ENCODE measurements at places on chromosomes 6 and 20.
A peak's percentile ranks its signal among the peaks of the same experiment; 100 is the strongest.

GRCh38 chr20:38135651-38136420 lies 29.2 kb downstream of the TGM2 start:
- DNase-seq: peak; percentile 40

GRCh38 chr20:62282877-62283503 lies 19.8 kb upstream of the ADRM1 start:
- DNase-seq: no peak

- DNase-seq: no peak
Measured at GRCh38 chr6:117028256-117028655, 151.2 kb downstream of the RFX6 start.

DNA sequence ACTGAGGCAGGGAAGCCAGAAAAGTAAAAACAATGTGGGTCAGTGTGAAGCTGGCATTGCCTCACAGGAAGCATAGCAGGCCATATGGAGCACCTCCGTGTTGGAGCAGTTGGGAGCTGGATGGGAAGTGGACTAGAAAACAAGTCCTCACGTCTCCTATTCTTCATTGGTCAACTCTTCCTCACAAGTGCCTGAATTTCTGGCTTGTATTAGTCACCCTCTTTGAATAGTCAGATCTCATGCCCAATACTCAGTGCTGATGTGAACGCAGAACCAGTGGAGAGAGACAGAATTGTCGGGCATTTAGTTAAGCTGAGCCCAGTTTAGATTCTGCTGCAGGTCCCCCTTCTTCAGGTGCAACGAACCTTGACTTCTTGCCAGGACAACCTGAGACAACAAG lies 22.3 kb upstream of the RSPO3 start:
- DNase-seq: no peak

DNA sequence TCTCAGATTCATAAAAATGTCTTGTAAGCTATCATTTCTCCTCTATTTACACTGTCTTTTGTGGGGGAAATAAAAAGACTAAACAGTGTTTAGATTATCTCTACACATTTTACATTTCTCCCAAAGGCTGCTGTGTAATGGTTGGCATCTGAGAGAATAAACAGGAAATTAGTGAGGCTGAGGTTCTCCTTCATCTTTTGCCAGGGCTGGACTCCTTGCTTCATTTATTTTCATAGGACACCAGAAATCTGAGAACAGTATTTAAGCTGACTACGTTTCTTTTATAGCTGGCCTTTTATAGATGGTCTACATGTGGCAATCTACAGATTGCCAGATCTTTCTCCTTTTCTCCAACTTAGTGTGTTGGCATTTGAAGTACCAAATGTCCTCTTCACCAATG lies 41.5 kb downstream of the PLCB4 start:
- DNase-seq: no peak

GRCh38 chr6:97282238-97282725 lies 734 bp downstream of the MMS22L start:
- DNase-seq: no peak

GRCh38 chr6:150617496-150618460 lies 18.1 kb downstream of the PLEKHG1 start:
- no peak for DNase-seq

DNA sequence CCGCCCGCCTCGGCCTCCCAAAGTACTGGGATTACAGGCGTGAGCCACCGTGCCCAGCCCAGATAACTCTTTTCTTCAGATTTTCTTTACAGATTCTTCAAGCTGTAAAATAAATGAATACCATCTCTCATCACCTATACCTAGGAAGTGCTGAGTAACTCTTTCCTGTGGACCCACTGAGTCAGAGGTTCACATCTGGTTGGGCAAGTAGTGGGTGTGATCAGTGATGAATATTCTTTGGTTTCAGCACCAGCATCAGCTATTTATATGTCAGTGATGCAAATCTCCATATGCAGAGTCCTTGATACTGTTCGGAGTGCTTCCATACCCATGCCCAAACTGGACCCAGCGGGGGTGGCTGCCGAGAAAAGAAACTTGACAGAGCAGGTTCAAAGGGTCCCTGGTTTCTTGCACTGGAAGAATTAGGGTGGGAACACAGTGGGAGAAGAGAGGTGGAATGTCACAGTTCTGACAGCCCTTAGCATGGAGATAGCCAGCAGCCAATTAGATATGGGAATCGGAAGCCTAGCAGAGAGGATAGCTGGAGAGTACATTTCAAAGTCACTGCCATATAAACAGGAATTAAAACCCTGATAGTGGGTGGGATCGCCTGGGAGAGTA lies 64.9 kb upstream of the DDR1 start:
- DNase-seq: no peak

GRCh38 chr20:46230801-46231282 lies 77.5 kb downstream of the CDH22 start:
- no peak for DNase-seq

DNA sequence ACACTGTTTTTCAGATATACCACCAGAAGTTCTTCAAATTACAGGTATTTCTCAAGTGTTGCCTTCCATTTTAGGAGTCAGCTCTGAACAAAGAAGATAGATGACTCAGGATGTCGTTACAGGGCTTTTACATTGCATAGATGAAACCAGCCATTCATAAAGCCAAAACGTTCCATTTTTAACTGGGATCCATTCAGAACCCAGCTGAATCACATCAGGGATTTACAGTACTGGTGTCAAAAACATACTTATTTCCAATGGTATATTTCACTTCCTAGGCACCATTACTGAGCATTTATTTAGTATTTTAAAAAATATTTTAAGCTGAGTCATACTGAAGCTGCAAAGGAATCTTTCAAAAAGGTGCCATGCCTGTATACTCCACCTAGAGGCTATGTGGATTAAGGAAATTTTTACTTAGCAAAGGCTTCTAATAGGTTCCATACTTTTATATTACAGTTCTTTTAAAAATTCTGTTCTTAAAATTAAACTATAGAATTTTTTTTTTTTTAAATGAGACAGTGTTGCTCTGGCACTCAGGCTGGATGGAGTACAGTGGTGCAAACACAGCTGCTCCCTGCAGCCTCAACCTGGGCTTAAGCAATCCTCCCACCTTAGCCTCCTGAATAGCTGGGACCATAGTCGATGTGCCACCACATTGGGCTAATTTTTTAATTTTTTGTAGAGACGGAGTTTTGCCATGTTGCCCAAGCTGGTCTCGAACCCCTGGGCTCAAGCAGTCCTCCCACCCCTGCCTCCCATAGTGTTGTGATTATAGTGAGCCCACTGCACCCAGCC lies 2.6 kb downstream of the ASF1A start:
- DNase-seq: no peak

- no peak for DNase-seq
Measured at GRCh38 chr20:48841196-48841874, 13.5 kb upstream of the PREX1 start.

- no peak for DNase-seq
Measured at GRCh38 chr6:108914235-108915022, 66.2 kb downstream of the ARMC2 start.

- no peak for DNase-seq
Measured at GRCh38 chr6:43901733-43902230, 131.8 kb downstream of the VEGFA start.

DNA sequence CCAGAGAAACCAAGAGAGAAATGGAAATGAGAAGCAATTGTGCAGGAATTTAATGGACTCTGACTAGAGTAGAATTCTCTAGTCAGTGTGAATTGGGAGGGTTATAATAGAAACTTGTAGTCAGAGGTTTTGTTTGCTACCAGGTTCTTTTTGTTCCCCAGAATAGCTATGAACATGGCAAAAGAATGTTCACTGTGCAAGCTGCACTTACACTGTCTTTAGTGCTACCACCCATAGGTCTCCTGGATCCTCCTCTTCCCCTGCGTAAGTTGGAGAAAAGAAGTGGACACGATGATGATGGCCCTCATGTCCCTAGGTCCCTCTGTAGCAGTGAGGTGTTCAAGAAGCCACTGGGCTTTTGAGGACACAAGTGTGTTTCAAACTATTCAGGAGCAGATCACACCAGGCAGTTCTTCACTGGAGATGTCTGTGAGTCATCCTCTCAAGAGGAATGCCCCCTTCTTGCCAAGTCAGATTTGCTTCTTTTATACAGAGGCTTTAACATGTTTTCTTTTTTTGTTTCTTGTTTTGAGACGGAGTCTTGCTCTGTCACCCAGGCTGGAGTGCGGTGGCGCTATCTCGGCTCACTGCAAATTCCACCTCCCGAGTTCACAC lies 47.6 kb upstream of the SMIM8 start:
- DNase-seq: no peak

DNA sequence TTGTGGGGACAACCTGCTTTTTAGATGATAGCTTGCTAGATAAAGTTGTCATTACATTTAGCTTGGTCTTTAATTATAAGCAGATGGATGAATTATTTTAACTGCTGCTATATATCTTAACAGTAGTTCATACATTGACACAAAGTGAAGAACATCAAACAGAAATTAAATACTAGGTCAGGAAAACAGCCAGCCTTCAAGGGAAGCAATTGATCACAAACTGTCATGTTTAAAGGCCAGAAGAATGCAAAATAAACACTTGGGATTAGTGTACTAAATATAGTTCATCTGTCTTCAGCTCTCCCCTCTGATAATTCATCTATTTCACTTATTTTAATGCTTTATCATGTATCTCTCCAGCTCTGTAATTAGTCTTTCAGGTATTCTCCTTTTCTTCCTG lies 225.1 kb upstream of the FERMT1 start:
- DNase-seq: no peak
